Activated naive CD8-positive, alpha-beta T cell treated with anti-CD3 and anti-CD28 coated beads, Interleukin-2, amount 50 U/mL, for 16 hours (primary cell): ENCODE measurements at places on chromosomes 3 and 15.

DNA sequence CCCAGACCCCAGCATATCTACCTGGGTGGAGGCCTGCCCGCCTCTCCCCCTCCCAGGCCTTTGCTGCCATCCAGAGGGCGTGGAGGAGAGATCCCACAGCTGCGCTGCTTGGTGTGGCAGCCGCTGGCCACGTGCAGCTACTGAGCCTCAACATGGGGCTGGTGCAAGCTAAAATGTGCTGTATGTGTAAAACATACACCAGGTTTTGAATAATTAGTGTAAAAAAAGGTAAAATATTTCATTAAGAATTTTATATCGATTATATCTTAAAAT lies 95.8 kb downstream of the SEC22A start:
- DNase-seq: no peak

DNA sequence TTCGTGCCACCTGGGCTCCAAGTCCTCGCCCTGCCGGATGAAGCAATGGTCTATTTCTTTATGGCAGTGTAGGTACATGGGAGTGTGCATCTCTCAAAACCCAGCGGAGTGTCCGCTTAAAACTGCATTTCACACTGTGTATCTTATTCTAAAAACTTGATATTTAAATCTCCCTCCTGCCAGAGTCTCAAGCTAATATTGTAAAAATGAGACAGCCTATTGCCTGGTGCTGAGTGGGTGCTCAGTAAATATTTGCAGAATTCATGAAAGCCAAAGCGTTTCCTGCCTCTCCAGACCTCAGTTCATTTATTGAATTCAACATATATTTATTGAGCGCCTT lies 330 bp upstream of the TBC1D2B start:
- DNase-seq: no peak

DNA sequence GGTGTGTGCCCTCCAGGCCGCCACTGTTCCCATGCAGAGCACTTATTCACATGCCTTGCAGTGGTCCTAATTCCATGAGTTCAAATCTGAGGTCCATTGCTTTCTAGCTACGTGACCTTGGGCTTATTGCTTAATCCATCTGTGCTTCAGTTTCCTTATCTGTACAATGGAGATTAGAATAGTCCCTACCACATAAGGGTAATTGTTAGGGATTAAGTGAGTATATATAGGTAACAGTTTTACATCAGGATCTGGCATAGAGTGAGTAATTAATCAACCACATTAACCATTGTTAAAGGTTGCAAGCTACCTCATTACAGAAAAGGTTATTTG lies 7.6 kb downstream of the CPN2 start:
- DNase-seq: no peak

DNA sequence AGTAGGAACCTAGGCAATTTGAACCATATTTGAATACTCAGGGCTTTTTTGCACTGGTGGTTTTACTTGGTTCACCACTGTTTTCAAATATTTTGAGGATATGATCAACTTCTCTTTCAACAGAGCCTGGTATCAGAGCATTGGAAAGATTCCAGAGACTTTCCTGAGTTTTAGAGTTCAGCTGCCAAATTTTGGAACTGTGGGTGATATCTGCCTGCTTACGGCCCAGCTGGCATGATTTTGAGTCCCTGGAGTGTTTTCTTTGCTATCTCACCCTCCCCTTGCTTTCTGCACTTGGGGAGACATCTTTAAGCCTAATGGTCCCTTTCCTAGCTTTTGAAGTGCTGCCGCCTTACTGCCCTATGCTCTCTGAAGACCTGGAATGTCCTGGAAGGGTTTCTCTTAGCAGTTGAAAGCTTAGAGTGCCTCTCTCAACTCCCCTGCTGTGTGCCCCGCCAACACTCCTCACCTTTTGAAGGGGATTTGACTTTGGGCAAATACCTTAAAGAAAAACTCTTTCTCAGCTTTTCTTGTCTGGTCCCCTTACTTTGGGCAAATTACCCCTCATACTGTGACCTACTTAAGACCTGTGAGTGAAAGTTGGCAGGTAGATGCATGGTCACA lies 539.1 kb downstream of the MFSD1 start:
- DNase-seq: no peak

DNA sequence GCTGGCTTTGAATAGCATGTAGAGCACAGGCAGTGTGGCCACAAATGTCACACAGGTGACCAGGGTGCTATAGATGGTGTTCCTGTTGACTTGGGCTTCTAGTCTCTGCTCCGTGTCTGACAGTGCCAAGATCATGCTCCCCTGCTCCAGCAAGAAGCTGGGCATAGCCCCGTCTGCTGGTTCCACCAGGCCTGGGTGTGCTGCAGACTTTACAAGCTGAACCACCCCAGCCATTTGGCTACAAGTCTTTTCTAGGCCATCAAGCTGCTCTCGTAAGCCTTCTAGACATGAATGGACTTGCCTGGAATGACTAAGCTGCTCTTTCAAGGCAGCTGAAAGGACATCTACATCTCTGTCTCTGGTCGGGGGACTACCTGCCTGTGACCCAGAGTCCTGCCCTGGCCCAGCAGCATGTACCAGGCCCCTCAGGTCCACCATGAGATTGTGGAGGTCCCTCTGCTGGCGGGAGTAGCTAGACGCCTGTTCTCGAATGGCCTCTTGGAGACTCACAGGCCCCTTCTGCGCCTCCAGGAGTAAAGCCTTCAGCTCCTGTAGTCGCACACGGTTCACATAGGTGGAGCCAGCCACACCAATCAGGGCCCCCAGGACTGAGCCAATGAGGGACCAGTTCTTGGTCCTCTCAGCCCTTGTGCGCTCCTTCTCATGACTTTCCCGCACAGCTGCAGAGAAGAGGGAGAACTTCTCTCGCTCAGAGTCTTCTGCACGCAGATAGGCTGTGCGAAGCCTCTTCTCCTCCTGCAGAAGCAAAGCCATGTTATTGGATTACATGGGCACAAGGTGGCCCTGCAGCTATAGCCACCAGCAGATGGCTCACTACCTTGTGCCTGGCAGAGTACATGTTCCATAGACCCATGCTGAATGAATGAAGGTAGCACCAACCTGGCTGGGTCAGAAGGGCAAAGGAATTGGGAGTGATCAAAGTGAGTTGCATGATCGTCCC lies 2.8 kb upstream of the PLXNB1 start:
- DNase-seq: no peak

DNA sequence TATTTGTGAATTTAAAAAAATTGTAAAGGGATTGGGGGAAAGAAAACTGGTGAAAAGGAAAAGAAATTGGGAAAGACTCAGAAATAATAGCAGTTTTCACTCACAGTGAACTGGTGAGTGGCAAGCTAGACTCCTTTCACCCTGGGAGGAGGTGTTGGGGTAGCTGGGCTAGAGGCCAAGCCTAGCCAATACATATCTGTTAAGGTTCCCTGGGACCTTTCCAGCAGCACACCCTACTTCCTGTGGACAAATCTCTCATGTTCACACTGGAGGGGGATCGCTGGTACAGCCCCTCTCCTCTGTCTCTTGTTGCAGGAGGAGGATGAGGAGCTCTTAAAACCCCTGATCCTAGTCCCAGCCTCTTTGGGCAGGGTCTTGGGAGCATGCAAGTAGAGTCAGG lies 3.7 kb upstream of the RPP25 start:
- DNase-seq: no peak

DNA sequence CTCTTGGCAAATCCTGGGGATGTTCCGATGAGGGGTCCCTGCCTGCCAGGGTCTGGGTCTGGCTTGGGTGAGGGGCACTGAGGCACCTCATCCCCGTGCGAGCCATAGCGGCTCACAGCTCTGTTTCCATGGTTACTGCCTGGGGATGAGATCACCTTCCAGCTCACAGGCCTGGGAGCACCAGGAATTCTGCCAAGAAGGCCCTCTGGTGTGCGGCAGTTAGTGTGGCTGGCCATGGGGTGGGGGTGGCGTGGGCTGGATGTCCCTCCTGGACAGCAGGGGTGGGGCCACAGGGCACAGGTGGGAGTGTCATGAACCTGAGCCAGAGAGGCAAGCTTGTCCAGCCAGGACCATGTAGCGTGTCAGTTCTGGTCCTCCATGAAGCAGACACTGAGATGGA lies 22.1 kb upstream of the PRR23E start:
- no peak for DNase-seq

DNA sequence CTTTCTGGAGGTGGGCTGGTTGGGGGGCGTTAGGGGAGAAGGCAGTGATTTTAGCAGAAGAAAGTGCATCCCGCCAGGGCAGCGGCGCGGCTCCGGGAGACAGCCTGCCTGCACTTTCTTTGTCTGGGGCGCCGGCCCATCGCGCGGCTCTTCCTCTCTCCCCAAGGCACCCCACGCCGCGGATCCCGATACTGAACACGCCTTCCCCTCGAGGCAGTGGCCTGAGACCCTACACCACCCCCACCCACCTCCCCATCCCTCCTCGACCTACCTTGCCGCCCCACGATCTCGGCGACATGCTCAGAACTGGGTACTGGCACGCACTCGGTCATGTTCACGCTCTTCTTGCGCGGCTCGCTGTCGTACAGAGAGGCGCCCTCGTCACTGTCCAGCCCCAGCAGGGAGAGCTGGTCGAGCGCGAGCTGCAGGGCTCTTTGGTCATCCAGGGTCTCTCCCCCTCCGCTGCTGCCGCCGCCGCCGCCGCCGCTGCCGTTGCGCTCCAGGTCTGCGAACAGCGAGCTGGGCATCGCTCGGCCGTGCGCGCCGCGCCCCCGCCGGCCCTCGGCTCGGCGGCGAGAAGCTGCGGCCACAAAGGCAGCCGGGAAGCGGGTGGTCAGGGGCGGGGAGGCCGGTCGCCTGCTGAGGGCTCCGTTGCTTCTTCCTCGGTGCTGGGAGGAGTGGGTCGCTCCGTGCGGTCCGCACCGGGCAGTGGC lies 483 bp downstream of the MEX3B start:
- DNase-seq: no peak

- no peak for DNase-seq
These were observed 1.1 kb upstream of the RNU6-1 start for GRCh38 chr15:67840749-67841512.

- no peak for DNase-seq
These were observed 139.6 kb downstream of the RBPMS2 start for GRCh38 chr15:64635499-64636495.

GRCh38 chr3:181966393-181966792 lies 254.7 kb downstream of the SOX2 start:
- no peak for DNase-seq

DNA sequence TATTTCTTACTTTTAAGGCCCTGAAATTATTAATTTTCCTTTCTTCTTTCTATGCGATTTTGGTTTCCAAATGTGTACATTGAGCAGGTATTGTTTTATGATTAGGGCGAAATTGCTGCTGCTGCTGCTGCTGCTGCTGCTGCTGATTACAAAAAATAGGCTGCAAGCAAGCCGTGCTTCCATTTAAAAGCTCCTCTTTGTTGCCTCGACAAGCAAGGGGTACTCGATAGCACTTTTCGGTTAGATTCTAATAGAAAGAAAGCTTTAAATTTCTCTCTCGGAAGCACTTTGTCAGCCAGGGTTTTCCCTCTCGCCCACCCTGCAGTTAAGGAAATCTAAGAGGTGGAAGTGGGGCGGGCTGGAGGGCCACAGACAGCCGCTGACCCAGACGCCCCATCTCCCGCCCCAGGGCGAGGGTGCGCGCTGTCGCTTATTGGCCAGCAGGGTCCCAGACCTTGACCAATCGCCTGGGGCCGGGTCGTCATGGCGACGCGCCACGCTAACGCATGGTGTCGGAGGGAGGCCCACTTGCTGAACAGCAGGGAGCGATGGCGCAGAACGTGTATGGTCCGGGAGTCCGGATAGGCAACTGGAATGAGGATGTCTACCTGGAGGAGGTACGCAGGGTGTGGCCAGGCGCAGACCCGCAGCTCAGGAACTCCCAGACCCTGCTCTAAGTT lies at the start of gene CFAP161:
CFAP161 (plus strand) TSS at position 489 of the 680 bp plus-strand sequence; CDS start at position 549, 60 bp downstream.
- DNase-seq: no peak

- DNase-seq: no peak
These were observed 56.9 kb upstream of the PDZRN3 start for GRCh38 chr3:73681610-73682009.

DNA sequence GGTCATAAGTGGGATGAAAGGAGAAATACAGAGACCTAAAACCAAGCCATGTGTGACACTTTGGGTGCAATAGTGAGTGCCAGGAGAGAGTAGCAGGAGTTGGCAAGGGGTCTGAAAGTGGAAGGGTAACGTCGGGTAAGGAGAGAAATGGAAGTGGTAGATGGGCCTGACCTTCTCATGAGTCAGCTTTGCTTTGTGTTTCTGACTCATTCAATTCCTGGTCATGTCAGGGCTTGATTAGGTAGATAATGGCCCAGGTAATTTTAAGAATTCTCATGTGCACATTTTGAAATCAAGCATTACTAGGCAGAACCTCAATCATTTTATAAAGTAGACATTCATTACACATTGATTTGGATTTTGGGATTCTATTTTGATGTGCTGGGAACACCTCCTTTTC lies 262.5 kb downstream of the SOX2 start:
- DNase-seq: no peak

DNA sequence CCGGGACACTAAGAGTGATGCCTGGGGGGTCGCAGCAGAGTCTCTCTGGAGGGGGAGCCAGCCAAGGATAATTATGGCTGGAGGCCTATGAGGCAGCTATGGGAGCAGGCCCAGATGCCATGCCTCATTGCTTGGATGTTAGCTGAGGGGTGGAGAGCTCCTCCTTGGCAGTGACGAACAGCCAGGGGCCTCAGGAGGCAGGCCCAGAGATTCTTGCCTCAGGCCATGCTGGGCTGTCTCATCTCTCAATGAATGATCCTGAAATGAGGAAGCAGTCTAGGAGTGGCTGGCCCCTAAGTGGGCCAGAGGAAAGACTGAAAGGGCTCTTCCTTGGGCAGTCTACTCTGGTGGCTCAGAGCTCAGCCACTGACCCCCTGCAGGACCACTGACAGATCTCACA lies 21.3 kb downstream of the KIF9 start:
- DNase-seq: no peak

DNA sequence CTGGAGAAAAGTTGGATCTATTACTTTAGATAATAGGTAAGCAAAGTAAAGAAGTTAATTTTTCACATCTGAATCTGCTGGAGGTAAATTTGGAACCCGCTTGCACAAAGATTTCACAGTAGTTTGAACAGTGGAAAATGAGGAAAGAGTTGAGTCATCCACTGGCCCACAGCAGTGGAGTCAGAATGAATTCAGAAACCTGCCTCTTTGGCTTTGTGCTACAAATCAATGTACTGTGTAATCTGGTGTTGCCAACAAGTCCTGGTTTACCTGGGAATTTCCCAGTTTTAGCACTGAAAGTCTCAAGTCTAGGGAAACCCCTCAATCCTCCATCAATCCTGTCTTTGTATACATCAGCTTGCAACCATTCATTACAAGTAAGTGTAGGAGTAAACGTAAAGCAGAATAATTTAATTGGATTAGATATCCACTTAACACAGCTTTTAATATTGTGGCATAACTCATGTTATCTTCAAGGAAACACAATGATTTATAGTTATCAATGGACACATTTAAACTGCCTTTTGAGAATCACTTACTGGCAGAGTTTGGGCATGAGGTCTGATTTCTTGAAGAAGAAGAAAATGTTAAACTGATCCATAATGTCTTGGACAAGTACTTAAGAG lies 100.6 kb downstream of the DCLK3 start:
- DNase-seq: no peak

GRCh38 chr15:32784581-32784980 lies 66.8 kb downstream of the GREM1 start:
- DNase-seq: no peak

GRCh38 chr3:157167371-157168042 lies 7.6 kb upstream of the CCNL1 start:
- no peak for DNase-seq
